Glutamatergic neuron (in vitro differentiated cells): ENCODE measurements at places on chromosomes 16 and 17.
A peak's percentile ranks its signal among the peaks of the same experiment; 100 is the strongest.

DNA sequence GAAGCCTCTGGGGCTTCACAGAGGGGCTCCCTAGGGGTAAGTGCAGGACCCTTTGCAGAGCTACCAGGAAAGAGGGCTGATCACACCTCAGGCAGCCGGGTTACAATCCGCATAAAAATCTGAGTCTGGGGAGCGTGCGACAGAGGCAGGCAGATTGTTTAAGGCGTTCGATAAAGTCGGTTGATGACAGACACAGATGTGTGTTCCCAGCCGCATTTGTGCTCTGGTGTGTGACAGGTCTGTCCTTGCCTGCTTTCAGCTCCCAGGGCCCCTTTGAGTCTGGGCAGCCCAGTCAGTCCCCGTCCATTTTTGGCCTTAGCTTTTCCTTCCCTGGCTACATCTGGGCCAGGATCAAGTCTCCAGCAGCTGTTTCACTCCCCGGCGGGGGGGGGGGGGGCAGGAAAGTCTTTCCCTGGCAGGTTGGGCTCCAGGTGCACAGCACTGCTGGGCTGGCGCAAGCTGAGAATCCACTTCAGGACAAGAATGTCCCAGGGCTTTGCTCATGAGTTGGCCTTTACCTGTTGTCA is 1.3 kb upstream of the ZACN start:
- DNase-seq = no peak

DNA sequence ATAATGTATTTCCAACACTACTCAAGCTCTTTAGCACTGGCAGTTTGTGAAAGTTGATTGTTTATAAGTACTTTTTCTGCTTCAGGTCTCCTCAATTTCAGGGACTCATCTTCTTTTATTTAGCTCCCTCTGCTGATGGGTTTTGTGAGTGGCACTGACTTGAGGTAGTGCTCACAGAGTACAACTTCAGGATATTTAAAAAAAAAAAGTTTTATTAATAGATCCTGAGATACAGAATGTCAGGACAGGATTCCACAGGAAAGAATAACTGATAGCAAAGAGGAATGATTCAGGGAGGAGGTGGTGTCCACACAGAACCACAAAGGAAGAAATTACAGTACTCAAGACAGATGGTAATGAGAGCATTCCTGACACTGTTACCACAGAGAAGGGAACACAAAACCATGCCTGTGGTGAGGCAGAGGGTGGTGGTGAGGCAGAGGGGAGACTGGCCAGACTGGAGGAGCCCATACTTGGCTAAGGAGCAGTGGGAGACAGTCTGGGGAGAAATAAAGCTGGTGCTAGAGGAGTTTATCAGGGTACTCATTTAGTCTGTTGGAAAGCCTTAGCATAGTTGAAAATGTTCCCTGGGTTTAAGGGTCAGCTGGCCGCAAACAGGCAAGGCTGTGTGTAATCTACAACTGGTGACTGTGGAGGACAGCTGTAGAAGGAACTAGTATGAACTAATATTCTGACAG is 63.7 kb downstream of the SPAG9 start:
- peak; percentile 37 for DNase-seq

- no peak for DNase-seq
Measured at GRCh38 chr17:2847381-2848333, 51.4 kb downstream of the RAP1GAP2 start.

- DNase-seq = no peak
Measured at GRCh38 chr16:67542464-67542863, 13.8 kb downstream of the RIPOR1 start.

DNA sequence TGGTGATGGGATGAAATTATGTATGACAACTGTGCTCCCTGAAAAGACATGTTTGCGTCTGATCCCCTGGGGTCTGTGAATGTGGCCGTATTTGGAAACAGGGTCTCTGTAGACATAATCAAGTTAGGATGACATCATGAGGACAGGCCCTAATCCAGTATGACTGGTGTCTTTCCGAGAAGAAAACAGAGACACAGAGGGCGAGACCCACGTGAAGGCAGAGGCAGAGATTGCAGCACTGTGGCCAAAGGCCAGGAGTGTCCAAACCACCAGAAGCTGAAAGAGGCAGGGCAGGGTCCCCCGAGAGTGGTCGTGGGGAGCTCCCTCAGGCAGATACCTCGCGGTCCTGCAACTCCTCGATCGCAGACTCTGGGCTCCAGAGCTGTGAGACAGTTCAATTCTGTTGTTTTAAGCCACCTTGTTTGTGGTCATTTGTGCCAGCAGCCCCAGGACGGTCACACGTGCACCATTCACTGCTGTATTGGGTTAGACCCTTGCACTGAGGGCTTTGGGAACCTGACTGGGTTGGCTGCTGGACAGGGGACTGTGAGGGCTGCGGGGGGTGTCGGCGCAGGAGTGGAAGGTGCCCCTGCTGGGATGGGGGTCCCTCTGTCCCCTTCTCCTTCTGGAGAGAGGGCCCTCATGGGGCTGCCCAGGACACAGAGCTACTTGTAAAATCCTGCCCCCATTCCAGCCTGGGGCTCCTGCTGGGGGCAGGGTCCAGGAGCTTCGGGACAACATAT is 27.7 kb downstream of the METRNL start:
- DNase-seq = no peak
